ENCODE measurements at places on chromosomes 6 and 20.

GRCh38 chr20:407953-408842 is at the start of gene RBCK1:
Gene RBCK1 (plus strand): TSS chr20:408299. CDS start chr20:408758, 459 bp downstream.
- DNase-seq = peak; percentile 89

GRCh38 chr6:46888031-46888430 is 33.7 kb downstream of the ADGRF5 start:
- DNase-seq = no peak

DNA sequence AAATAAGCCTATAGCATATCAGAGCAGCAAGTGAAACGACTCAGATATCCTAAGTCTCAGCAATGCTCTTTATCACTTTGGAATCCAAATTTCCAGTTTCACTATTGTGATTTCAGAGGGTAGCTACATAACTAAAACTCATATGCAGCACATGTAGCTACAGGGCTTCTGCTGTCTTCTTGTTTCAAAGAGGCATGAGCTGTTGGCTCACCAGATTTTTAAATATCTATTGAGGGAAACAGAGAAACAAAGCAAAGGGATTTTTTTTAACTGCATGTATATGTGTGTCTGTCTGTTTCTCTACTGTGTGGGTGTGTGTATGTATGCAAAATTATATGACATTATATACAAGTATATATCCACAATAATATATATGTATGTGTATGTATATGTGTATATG is 258.4 kb downstream of the HDGFL1 start:
- DNase-seq = no peak

GRCh38 chr6:17987447-17987696 is at the start of gene KIF13A:
Gene KIF13A (minus strand): TSS chr6:17987635. CDS start chr6:17987463, 172 bp downstream.
- peak; percentile 11 for DNase-seq

- DNase-seq = no peak
These were observed 41.7 kb upstream of the IL17A start for GRCh38 chr6:52144196-52145076.

DNA sequence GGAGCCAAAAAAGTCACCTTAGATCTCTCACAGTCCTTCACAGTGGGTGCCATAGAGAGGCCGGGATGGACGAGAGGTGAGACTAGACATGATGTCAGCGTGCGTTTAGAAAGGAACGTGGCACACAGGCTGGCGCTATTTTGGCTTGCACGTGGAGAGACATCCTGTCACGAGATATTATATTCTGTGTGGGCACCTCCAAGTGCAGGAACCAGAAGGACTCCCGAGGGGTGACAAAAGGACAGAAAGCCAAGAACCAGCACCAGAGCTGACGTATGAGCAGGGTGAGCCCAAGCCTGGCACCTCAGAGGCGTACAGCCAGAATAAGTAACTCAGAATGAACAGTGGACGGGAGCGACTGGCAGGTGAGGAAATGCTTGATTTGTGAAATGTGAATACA is 49.9 kb upstream of the QKI start:
- DNase-seq = no peak

- no peak for DNase-seq
These were observed 9.2 kb upstream of the RPS21 start for GRCh38 chr20:62377615-62378178.

- DNase-seq = no peak
These were observed 53.9 kb upstream of the PCSK2 start for GRCh38 chr20:17172836-17173516.
